ENCODE measurements at places on chromosomes 5 and 9.
A peak's percentile ranks its signal among the peaks of the same experiment; 100 is the strongest.

GRCh38 chr5:1203311-1203967 is 2.0 kb downstream of the SLC6A19 start:
- DNase-seq = no peak

DNA sequence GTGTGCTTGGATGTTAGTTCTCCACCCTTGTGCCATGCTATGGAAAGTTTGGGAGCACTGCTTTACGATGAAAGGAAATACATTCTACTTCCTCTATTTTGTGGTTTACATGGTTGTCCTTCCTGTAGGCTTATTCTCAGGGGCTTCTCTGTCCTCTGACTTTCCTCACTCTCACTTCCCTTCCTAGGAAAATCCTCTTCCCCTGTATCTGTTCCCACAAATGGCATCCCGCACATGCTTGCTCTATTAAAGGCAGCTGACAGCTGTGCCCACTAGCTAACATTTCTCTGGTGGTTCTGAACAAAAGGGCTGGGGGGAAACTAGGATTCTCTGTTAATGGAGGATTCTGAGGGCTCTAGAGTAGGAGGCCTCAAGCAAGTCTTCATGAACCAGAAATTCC is 52.4 kb downstream of the FAM170A start:
- no peak for DNase-seq

GRCh38 chr5:138276402-138277054 is 2.1 kb upstream of the GFRA3 start:
- DNase-seq = no peak

GRCh38 chr5:31033295-31033694 is 160.2 kb upstream of the CDH6 start:
- DNase-seq = no peak

DNA sequence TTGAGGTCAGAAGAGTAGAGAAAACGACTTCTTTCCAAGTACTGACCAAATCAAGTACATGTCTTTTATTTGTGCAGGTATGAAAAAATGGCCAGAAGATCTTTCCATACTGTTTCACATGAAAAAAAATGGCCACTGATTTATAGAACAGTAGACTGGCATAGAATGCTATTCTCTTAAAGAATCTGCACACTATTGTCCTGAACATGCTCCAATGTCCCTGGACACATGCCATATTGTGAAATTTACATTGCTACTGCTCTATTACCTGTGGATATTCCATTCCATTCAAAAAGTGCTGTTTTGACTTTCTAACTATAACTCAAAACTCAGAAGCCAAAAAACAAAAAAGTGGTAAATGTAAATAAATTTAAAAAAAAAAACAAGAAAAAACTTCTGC is 60.6 kb downstream of the FBXL17 start:
- DNase-seq = no peak

DNA sequence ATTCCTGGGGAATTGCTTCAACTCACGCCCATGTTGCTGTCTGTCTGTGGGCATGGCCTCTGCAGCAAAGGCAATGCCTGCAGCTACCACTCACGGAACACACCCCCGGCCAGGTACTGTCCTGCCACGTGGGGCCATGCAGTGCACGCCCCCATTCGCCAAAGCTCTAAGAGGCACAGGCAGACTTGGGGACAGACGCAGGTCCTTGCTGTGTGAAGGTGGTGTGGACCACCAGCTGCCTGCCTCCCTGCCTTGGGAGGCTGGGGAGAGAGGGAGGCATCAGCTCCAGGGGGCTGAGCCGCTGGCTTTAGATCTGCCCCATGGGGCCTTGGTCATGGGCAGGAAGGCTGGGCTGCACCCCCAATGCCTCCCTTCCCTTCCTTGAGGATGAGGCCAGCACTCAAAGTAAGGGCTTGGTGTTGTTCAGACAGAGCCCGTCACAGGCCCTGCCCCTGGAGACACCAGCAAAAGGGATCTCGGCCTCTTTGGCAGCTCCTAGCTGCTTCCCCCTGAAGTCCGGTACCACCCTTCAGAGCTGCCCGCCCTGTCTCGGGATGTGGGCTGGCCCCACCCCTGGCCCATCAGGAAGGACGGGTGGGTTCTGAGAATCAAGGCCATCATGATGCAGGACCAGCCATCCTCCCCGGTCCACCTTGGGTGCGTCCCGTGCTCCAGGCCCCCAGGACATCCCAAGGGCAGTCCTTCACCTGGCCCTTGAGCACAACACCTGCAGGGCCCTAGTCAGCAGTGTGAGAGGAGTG is 2.3 kb downstream of the GRIN1 start:
- DNase-seq = no peak

- DNase-seq = no peak
Observed at GRCh38 chr9:114220061-114220541, 64.8 kb downstream of the COL27A1 start.

DNA sequence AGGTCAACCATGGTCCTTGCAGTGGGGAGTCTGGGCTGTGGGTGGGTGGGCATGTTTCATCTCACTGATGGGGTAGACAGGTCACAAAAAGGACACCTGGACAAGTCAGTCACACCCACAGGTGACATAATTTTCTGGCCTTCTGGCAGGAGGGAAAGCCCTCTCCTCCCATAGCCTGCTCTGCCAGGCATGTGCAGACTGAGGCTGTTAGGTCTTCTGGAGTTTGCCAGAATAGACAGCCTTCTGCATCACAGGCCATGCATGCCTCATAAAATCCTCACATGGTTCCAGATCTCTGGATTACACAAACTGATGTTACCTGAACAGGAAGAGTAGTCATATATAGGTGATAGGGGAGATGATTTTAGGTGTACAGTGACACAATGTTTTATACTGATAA is 49.1 kb downstream of the ARHGAP26 start:
- no peak for DNase-seq

GRCh38 chr5:135449644-135450043 is 2.5 kb upstream of the DCANP1 start:
- DNase-seq = no peak

- DNase-seq = peak; percentile 5
Observed at GRCh38 chr5:154972476-154973080, 31.7 kb downstream of the MRPL22 start.

DNA sequence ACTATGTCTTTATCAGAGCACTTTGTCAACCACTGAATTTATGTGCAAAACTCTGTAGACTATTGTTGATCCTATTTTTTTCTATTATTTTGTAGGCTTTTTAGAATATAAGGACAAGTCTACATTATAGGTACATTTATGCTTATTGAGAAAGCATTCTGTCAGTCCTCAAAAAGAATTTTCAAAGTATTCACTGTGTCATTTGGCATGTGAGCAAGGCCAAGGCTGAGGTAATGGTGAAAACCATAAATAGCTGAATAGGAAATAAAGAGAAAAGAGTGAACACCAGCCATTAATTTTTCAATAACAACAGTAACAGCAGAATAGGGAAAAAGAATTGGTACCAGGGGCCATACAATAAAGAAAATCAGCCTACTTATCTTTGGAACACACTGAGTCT is 21.0 kb downstream of the SKIC3 start:
- DNase-seq = no peak

DNA sequence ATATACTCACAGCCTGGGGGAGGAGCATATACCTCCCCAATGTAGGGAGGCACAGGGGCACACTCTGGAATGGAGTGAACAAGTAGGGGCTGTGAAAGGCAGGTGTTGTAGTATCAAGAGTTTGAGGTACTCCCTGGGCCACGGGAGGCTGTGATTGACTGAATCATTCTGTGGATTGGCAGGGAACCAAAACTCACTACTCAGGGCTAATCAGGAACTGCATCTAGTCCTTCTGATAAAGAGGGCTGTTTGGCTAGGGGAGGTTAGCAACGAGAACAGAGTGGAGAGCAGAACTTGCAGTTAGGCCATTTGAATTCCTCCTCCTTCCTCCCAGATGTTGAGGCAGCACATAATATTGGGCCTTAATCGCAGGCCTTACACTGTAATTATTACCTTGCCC is 369.2 kb upstream of the MPDZ start:
- no peak for DNase-seq

GRCh38 chr5:137754961-137755762 is 999 bp upstream of the HNRNPA0 start:
- no peak for DNase-seq

DNA sequence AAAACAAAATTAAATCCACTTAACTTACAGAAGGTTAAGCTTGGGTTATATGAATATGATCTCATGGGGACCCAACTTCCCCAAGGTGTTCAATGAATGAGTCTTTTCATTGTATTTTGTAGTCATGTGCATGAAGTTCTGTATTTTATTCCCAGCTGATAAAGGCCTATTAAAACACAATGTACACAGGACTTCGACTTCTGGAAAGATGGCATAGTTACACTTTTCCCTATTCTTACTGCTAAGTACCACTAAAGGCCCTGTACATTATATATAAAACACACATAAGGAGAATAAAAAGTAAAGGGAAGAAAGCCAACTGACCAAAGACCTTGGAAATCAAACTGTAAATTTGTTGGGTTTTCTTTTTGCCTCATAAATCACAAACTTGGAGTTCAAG is 222.4 kb downstream of the SAXO1 start:
- DNase-seq = no peak

DNA sequence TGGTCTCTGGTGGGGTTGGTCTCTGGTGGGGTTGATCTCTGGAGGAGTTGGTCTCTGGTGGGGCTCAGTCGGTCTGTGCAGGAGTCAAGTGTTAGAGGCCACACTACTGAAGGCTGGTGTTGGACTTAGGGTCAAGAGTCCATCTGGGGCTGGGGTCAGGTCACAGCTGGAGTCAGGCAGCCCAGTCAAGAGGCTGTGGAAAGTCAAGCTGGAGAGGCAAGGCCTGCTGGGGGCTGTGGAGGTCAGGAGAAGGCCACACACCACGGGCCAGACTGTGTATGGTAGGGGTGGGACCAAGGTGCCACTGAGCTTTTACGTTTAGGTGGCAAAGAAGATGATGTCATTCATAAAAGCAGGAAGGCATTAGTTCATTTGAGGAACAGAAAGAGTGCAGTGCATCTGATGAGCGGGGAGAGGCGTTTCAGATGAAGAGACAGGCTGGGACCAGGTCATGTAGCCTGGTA is 16.7 kb upstream of the CD74 start:
- no peak for DNase-seq

- DNase-seq = no peak
Observed at GRCh38 chr9:137145731-137146526, 7.0 kb downstream of the GRIN1 start.

DNA sequence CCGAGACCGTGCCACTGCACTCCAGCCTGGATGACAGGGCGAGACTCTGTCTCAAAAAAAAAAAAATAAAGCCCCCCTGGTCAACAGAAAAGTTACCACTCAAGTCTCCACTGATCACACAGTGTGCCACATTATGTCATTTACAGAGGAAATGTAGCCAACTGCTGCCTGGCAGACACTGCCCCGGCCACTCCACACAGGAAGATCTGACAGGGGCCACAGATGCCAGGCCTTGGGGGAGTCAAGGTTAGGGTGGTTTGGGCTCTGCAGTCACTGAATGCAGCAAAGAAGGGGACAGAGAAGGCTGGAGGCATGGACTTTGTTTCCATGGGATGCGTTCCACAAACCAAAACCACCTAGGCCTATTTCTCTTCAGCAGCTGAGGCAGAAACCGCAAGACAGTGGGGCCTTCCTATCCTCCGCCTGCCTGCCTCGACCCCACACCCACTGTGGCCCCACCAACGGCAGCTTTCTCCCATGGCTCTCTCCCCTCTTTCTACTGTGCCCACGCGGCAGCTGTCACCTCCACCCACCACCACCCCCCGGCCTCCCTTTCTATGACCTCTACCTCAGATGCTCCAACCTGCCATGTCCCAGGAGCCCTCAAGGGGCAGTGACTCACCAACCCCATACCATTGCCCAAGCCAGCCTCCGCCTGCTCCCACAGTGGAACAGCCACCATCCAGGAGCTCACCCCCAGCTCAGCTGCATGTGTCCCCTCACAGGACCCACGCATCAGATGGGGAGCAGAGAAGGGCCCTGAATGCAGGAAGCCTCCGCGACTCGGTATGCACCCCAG is 12.4 kb downstream of the IPPK start:
- no peak for DNase-seq

DNA sequence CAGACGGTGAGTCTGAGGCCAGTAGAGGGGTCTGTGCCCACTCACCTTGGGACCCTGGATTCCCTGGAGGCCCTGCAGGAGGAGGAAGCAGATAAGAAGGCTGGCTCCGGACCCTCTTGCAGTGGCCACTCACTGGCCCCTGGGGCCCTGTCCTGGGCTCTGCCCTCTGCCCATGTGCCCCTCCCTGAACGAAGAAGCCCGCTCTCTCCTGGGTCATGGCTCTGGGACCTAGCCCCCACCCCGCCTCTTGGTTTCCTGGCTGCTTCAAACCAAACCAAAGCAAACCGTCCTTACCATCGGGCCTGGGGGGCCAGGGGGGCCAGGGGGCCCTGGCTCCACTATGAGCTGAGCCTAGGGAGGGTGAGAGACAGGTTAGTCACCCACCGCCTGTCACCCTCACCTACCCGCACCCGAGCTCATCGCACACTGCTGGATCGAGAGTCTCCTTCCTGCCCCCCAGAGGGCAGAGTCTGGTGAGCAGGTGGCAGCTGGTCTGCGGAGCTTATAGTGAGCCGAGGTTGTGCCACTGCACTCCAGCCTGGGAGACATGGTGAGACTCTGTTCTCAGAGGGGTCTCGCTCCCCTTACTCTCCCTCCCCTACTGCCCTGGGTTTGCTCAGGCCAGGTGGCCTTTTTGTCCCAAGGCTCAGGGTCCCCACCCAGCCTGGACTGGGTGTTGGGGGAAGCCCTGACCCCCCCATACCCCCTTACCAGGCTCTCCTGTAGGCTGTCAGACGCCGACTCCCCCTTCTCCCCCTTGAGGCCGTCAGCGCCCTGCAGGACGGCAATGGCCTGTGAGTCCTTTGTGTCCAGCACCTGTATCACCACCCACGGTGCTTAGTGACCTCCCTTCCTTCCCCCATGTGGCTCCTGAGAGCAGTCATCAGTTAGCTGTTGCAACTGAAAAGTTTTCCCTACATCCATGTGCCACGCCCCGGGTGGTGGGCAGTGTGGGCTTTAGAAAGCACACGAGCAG is 15.2 kb upstream of the PHYKPL start:
- DNase-seq = peak; percentile 31

GRCh38 chr5:151718646-151719045 is 31.9 kb upstream of the SPARC start:
- DNase-seq = no peak

- DNase-seq = peak; percentile 29
Observed at GRCh38 chr5:40386289-40386688, 293.4 kb upstream of the PTGER4 start.

DNA sequence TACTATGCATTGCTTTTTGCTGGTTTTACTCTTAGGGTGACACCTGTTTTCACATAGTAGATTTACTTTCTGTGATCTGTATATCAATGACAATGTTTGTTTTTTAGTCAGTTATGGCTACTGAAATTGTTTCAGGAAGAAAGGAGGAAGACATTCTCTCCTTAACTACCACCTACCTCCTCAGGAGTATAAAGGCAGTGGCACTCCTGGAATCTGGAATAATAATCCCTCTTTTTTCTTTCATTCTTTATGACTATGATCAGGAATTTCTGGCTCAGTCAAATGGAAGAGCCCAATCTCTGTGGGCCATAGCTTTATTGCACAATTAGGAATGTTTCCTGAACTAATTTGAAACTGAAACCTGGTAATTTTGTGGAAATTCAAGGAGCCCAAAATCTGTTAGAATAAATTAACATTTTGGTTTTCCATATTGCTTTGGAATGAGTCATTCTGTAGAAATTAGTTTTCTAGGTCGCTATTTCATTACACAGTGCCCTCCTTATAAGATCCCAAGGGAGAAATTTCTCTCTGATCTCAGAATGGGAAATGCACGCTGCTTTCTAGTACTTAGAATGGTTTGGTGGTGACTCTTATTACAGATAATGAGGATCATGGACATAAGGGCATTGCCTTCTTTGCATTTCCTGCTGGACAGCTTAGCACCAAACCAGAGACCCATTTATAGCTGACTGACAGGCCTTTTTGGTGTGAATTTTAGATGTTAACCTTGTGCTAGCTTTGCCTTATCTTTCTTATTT is 95.3 kb upstream of the VLDLR start:
- no peak for DNase-seq

All from activated CD4-positive, alpha-beta T cell treated with anti-CD3 and anti-CD28 coated beads for 48 hours (primary cell).